ENCODE measurements at places on chromosomes 16 and 17.

DNA sequence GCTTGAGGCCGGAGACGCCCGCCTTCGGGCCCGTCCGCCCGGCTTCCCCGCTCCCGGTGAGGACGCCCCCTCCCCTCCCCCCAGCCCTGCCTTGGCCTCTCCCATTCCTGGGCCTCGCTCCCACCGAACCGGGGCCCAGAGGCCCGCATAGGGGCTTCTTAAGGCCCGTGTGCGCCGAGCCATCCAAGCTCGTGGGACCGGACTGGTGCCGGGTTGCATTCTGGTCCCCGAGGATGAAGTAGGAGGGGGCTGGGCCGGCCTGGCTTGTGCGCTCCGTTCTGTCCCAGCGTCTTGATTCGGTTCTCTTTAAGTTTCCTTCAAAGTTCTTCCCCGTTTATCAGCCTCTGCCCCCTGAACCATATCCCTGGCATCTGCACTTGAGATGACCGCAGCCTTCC is 488 bp downstream of the SENP3 start:
- DNase-seq, result no peak

DNA sequence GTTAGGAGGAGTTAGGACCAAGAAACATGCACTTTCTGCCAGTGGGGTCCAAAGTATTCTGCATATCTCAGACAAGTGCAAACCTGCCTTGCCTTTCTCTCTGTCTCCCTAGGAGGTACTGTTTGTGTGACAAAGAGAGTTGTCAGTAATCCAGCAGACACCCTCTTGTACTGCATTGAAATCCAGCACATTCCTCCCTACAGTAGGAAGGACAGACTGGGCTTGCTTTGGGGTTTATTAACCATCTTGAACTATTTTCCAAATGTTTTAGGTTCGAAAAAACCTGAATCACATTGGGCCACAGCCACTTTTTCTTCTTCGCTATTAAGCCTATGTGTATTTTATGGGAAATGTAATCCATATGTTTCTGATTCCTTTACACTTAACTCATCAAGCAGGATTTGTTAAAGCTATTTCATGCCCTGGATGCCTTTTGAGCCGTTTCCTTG is 204.2 kb upstream of the KCNJ16 start:
- DNase-seq, result no peak

- DNase-seq, result no peak
Observed at GRCh38 chr17:81401723-81402529, 6.7 kb downstream of the BAHCC1 start.

GRCh38 chr17:46763416-46763815 is 55.1 kb downstream of the WNT3 start:
- DNase-seq, result no peak

- DNase-seq, result peak; percentile 74
Observed at GRCh38 chr17:43024407-43025289, at the start of gene RND2. RND2 (plus strand) TSS chr17:43025231; CDS start chr17:43025348, 117 bp downstream.

GRCh38 chr16:51276336-51276735 is 125.3 kb upstream of the SALL1 start:
- DNase-seq, result no peak

- no peak for DNase-seq
Observed at GRCh38 chr17:42049834-42050392, 488 bp downstream of the C17orf113 start.

DNA sequence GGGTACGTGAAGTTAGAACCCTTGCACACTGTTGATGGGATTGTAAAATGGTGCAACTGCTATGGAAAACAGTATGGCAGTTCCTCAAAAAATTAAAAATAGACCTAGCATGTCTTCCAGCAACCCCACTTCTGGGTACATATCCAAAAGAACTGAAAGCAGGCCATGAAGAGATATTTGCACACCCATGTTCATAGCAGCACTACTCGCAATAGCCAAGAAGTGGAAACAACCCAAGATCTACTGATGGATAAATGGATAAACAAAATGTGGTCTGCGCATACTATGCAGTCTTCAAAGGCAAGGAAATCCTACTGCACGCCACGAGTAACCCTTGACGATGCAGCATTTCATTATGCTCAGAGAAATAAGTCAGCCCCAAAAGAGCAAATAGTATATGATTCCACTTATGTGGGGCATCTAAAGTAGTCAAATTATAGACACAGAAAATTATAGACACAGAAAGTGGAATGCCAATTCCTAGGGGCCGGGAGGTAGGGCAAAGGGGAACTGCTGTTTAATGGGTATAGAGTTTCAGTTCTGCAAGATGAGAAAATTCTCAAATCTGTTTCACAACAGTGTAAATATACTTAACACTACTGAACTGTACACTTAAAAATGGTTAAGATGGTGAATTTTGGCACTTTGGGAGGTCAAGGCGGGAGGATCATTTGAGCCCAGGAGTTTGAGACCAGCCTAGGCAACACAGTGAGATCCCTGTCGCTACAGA is 17.2 kb downstream of the CORO7 start:
- DNase-seq, result no peak

GRCh38 chr17:5592382-5592781 is 8.1 kb upstream of the NLRP1 start:
- no peak for DNase-seq

DNA sequence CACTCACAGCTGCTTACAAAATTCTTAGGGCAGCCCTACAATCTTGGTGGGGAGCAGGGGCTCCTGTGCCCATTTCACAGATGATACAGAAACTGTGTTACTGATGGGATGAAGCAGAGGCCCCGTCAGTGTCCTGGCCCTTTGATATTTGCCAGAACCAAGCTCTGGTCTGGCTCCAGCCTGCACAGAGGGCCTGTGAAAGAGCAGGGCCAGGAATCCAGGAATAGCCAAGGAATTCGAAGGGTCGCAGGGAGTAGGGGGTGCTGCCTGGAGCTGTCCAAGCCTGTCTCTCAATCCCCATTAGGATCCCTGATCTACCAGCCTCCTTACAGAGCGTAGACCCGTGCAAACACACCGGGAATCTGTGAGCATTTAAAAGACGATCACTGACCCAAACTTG is 86.3 kb upstream of the RCVRN start:
- no peak for DNase-seq

GRCh38 chr17:38896346-38896954 is 26.6 kb downstream of the LASP1 start:
- no peak for DNase-seq

DNA sequence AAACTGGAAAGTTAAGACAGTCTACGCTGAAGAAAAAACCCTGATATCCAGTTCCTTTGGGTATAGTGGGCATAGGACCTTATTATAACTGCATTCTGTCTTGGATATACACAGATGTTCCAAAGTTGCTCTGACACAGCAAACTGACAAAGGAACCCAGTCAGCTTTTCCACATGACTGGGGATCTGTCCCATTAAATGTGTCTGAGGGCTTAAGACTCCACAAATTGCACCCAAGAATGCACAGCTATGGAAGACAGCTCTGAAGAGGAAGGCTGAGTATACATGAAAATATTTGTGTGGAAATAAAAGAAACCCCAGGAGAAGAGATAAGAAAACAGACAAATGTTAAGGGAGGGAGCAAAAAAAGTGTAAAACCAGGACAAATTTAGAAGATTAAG is 114.1 kb downstream of the SPAG9 start:
- DNase-seq, result no peak

DNA sequence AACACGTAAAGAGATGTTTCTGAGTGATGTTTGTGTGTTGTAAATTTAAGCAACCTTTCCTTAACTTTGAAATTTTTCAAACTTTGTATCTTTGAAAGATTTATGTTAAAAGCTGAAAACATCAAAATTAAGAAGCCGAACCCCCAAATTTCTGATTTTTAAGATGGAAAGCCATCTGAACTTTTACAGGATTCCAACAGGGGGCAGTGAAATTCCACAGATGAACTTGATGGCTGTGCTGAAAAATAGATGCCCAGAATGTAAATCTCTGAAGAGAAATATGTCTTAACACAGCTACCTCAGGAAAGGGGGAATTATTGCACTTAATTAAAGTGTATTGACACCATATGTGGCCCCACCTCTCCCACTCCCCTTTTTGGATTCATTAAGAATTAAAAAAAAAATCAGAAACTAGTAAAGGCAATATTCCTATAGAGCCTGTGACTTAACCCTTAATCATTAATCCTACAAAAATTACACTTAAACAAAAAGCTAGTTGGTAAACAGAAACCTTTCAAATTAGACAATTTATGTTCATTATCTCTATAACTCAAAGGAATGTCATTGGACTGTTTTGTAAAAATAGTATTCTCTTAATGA is 597.9 kb downstream of the KCNJ2 start:
- DNase-seq, result no peak

DNA sequence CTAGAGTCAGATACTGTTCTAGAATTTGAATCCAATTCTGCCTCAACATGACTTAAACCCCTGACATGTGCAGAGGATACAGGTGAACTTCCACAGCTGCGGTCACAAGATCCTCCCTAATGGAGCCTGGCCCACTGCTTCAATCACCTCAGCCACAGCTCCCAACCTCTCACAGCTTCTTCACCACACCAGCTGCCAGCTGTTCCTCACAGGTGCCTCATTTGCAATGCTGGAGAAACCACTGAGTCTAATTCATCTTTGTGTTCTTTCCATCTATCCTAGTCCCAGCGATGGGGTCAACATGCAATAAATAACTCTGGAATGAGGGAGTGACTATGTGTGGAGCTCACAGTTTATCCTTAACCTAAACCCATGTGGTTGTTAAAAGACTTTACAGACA is 72.0 kb upstream of the MAF start:
- no peak for DNase-seq

GRCh38 chr16:77190190-77190477 is 856 bp upstream of the MON1B start:
- DNase-seq, result no peak

GRCh38 chr16:4412159-4412558 is 4.2 kb downstream of the CORO7 start:
- DNase-seq, result no peak

GRCh38 chr17:49076573-49077384 is 55.8 kb upstream of the B4GALNT2 start:
- DNase-seq, result no peak

- DNase-seq, result no peak
Observed at GRCh38 chr17:76579281-76579680, 6.4 kb downstream of the ST6GALNAC2 start.

- DNase-seq, result no peak
Observed at GRCh38 chr17:44917456-44917855, 2.2 kb upstream of the GFAP start.

- DNase-seq, result no peak
Observed at GRCh38 chr16:80827007-80827406, 22.6 kb upstream of the CDYL2 start.

DNA sequence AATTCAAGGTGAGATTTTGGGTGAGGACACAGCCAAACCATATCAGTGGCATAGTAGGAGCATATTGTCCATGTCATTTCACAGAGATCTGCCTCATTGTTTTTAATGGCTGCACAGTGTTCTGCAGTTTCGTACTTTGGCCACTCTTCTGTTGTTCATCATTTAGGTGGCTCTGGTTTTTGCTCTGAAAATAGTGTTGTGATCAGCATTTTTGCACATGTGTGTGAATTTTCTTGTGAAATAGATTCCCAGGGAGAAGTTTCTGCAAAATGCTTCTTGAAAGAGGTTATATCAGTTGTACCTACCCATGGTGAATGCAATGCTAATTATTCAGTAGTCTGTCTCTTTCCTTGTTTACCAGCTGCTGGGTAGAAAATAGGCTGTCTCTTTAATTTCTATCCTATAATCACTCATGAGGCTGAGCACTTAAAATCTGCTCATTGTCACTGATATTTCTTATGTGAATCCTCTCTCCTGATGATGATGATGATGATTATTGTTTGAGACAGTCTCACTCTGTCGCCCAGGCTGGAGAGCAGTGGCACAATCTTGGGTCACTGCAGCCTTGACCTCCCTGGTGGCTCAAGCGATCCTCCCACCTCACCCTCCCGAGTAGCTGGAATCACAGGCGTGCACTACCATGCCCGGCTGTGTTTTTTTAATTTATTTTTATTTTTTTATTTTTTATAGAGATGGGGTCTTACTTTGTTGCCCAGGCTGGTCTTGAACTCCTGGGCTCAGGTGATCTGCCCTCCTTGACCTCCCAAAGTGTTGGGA is 10.5 kb downstream of the LCMT1 start:
- DNase-seq, result no peak

- no peak for DNase-seq
Observed at GRCh38 chr16:25040543-25040942, 25.4 kb upstream of the ARHGAP17 start.

DNA sequence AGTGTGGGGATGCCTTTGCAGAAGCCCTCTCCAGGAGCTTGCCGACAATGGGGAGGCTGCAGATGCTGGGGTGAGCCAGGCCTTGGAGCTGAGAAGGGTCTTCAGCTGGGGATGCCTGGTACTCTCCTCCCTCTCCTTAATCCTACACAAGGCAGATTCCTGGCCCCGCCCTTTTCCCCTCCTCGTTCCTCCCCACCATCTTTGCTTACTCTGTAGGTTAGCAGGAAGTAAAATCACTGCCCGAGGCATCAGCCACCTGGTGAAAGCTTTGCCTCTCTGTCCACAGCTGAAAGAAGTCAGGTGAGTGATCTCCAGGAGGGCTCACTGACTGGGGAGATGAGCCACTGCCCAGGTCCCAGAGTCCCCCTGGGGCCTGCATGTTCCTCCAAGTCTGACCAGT is 38.7 kb downstream of the NLRC5 start:
- no peak for DNase-seq

- peak; percentile 13 for DNase-seq
Observed at GRCh38 chr16:78005881-78006280, 16.5 kb upstream of the CLEC3A start.

GRCh38 chr17:65538675-65539529 is 22.5 kb downstream of the AXIN2 start:
- DNase-seq, result no peak

DNA sequence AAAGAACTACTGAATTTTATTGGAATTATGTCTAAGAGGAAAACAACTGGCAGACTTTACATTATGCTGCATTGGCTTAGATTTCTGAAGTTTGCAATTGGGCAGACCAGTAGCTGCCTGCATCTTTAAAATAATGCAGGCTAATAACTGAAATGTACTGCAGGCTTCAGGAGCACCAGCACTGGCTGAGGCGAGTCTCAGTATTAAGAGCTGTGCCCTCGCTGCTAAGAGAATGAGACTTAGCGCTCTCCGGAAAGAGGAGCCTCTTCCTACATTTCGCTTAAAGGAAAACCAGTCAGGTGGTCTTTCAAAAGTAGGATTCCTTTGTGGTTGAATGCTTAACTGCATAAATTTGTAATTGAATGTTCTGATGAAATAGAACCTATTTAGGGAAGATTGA is 885 bp downstream of the CNTNAP4 start:
- no peak for DNase-seq

DNA sequence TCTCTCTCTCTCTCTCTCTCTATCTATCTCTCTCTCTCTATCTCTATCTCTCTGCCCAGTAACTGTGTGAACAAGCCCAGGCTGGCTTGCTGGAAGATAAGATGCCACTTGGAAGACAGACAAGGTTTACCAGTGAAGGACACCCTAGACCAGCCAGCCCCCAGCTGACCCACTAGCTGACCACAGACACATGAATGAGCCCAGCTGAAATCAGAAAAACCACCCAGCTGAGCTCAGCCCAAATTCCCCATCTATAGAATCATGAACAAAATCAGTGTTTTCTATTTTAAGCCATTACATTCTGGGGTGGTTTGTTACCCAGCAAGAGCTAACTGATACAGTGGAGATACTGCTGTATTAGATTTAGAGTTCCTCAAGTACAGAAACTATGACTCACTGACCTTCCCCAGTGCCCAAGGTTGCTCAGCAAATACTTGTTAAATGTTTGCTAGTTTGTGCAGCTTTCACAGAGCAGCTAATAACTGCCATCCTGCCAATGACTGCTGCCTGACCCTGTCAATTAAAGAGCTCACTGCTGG is 18.0 kb downstream of the EMP2 start:
- DNase-seq, result no peak

- no peak for DNase-seq
Observed at GRCh38 chr17:69084911-69085310, 24.2 kb upstream of the ABCA9 start.

- no peak for DNase-seq
Observed at GRCh38 chr16:66717112-66717675, 20.7 kb upstream of the CMTM4 start.
